ENCODE measurements at places on chromosomes 12 and 14.

GRCh38 chr14:96634481-96634880 is 132.3 kb downstream of the PAPOLA start:
- peak; percentile 3 for DNase-seq

DNA sequence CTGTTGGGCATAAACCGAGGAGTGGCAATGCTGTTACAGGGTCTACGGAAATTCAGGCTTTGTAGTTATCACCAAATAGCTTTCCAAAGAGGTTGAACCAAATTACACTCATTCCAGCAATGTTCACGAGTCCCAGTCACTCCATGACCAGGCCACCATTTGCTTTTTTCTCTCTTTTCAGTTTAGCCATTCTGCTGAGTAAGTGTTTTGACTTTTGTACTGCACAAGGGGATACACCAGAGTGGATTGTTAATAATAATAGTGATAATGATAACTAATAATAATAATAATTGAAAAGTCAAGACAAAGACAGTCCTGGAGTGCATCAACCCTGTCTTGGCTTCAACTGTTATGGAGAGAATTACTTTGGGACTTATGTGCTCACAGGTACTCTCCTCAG is 343.5 kb downstream of the AACS start:
- DNase-seq: no peak

DNA sequence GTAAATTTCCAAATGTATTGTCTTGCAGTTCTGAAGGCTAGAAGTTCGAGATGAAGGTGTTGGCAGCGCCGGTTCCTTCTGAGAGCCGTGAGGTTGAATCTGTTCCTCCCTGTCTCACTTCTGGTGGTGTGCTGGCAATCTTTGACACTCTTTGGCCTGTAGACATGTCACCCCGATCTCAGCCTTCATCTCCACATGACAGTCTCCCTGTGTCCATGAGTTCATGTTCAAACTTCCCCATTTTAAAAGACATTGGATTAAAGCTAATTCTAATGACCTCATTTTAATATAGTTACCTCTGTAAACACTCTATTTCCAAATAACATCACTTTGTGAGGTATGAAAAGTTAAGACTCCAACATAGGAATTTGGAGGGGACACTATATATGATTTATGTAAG is 4.1 kb upstream of the RBM19 start:
- DNase-seq: no peak

GRCh38 chr12:93608313-93608712 is 35.8 kb downstream of the SOCS2 start:
- DNase-seq: no peak

GRCh38 chr12:39846971-39847650 is 227.5 kb upstream of the ABCD2 start:
- DNase-seq: no peak

- no peak for DNase-seq
Observed at GRCh38 chr12:26360062-26360461, 164.7 kb downstream of the SSPN start.

DNA sequence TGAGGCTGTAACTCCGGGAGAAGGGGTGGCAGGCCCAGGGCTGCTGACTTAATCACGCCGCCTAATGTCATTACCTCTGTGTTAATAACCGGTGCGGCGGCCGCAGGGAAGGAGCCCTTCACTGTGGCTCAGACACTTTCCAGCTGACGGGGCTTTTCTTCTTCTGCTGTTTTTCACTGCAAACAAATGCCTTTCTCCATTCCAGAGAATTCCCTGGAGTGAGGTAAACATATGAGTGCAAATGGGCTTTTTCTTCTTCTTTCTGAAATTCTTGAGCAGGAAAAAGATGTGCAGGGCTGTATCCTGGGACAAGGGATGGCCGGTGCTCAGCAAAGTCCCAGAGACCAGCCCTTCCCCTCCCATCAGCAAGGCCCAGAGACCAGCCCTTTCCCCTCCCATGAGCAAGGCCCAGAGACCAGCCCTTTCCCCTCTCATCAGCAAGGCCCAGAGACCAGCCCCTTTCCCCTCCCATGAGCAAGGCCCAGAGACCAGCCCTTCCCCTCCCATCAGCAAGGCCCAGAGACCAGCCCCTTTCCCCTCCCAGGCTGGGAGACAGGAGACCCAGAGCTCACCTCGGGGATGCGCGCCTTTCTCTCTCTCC is 33.4 kb upstream of the FAM181A start:
- no peak for DNase-seq

DNA sequence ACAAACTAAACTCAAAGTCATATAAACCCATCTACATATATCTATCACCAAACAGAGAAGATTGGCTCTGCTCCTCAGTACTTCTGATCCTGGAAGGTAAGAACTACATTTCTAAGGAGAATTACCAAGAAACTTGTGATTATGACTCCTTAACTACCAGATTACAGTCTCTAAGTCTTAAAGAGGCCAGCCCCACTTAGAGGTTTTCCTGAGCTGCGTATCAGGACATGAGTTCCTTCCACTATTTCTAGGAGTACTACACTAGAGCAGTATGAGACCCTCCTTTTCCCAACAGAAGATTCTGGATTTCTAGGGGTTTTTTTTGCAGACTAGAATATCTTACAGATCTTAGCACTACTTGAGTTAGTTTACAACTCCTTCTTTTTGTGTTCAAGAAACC is at the start of gene NOXRED1:
TSS of gene NOXRED1 (minus strand) at position 101 of the 400 bp plus-strand sequence. CDS start 634 bp downstream, outside the sequence.
- no peak for DNase-seq

GRCh38 chr12:131102493-131102931 is 148.8 kb downstream of the ADGRD1 start:
- no peak for DNase-seq

- DNase-seq: no peak
Observed at GRCh38 chr12:115132145-115132544, 448.2 kb upstream of the TBX3 start.

DNA sequence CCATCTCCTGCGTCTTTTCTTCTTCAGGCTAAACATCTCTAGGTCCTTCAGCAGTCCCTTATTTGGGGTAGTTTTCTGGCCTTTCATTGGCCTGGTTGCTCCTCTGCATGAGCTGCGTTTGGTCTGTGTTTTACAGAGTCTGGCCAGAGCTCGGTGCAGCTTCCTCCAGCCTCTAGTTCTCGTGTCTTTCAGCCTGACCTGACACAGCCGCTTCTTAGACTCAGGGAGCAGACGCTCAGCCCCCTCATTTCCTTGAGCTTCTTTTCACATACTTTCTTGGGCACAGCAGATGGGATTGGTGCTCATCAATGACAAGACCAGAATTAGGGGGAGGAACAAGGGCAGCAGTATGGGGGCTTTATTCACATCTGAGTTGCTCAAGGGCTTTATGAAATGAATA is 13.6 kb upstream of the GSG1 start:
- DNase-seq: no peak

DNA sequence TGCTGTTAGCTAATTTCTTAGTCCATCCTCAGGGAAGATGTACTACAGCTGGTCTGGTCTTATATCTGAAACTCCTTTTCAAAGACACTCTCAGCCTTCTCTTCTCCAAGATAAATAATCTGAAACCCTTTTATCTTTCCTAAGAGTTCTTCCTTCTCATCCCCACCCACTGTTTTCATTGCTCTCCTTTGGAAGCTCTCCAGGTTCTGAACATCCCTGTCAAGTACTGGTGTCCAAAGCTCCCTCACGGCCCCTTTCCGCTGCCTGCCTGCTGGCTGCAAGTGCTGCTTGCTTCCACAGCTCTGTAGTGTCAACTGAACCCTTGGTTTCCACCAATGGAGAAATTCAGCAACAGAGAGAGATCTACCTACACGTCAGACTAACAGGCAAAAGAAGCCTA is 6.6 kb upstream of the SLC6A13 start:
- DNase-seq: no peak

DNA sequence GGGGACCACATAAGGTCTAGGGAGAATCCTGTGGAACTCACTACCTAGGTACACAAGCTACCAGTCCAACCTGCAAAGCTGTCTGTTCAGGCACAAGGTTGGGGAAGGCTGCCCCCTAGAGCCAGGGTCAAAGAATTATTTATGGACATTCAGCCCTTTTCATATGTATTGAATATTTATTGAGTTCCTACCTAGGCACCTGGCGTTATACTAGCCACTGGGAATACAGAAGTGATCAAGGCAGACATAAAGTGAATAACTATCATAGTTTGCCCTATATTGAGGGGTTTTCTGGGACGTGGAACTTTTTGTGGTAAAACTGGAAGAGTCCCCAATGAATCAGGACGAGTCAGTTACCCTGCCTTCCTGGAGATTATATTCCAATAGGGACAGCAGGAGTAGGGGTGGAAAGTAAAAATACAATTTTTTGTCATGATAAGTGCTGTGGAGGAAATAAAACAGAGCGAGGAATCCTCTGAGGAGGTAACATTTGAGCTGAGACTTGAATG is 5.8 kb upstream of the SLC48A1 start:
- DNase-seq: peak; percentile 71

GRCh38 chr14:68774771-68775613 is 17.9 kb downstream of the ZFP36L1 start:
- DNase-seq: no peak

- DNase-seq: no peak
Observed at GRCh38 chr14:67967206-67967605, 147.6 kb downstream of the RAD51B start.

- no peak for DNase-seq
Observed at GRCh38 chr14:68501614-68502052, 291.2 kb downstream of the ZFP36L1 start.

DNA sequence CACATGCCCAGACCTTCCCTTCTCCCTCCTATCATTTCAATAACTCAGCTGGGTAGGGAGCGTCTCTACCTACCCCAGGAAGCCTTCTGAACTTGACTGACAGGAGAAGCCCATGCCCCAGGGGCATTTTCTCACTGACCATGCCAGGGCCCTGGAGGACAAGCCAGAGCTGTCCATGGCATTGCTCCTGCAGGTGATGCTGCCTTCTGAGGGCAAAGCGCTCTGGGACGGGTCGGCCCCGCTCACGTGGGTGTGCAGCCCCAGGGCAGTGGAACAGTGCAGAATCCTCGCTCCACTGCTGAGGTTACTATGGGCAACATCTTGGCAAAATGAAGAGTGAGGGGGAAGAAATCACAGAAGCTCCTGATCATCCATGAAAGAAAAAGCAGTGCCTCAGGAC is 28.5 kb upstream of the CIPC start:
- no peak for DNase-seq

DNA sequence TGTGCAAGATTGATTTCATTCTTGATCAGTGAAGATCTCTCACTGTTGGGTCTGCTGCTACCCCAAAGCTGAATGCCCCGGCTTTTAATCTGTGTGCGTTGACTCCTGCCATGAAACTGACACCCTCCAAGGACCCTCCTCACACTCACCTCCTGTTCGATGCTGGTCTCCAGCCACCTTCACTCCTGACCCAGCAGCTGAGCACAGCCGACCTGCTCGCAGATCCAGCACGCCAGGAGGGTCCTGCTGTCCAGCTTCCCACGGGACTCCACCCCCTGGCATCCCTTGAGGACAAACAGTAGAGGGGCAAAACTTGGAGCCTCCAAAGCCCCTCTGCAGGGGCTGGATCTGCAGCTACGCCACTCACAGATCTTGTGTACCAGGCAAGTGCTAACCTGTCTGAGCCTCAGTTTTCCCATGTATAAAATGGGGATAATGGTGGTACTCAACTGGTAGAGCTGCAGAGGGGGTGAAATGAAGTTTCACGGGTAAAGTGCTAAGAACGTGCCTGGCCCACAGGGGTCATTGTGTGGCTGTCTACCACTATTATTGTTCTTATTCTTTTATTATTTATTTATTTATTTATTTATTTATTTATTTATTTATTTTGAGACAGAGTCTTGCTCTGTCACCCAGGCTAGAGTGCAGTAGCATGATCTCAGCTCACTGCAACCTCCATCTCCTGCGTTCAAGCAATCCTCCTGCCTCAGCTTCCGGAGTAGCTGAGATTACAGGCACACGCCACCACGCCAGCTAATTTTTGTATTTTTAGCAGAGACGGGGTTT is 178.0 kb downstream of the PHETA1 start:
- no peak for DNase-seq

- DNase-seq: no peak
Observed at GRCh38 chr12:82411546-82412230, 53.4 kb downstream of the METTL25 start.

GRCh38 chr12:106197906-106198623 is 49.8 kb downstream of the CKAP4 start:
- DNase-seq: no peak

GRCh38 chr14:26993556-26993955 is 395.7 kb upstream of the NOVA1 start:
- DNase-seq: no peak

DNA sequence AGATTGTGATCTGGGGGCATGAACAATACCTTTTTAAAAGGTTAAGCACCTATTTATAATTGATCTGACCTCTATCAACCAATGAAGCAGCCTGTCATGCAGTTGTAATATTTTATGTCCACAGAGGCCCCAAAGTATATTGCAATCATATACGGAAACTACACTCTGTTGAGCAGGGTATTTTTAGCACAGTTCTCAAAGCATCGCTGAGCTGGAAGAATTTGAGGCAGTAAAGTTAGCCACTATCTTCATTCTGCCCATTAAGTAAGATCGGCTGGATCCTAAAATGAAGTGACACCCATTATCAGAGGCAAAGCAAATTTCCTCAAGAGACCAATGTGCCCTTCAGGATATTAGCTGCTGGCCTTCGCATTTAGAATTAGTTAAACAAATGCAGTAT is 47.7 kb upstream of the GRIP1 start:
- no peak for DNase-seq

GRCh38 chr12:41242603-41243002 is 54.5 kb downstream of the PDZRN4 start:
- DNase-seq: no peak

- DNase-seq: no peak
Observed at GRCh38 chr12:50322206-50322605, 38.9 kb upstream of the LIMA1 start.

- no peak for DNase-seq
Observed at GRCh38 chr14:68977718-68978171, 1.4 kb downstream of the ACTN1 start.

DNA sequence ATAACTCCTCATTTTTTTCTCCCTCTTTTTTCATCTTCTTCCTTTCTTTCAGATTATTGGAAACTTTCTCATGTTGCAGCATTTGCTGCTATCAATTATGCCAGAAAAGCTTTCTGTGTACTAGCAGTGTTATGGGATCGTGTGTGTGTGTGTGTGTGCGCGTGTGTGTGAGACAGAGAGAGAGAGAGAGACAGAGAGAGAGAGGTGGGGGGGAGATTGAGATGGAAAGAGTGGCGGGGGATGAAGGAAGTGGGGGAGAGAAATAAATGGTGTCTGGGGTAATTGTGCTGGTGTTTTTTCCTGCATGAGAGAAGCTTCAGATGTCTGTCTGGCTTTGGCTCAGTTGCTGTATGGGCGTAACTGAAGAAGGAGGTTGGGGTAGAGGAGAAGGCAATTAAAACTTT is 268.9 kb downstream of the RAD51B start:
- DNase-seq: no peak

DNA sequence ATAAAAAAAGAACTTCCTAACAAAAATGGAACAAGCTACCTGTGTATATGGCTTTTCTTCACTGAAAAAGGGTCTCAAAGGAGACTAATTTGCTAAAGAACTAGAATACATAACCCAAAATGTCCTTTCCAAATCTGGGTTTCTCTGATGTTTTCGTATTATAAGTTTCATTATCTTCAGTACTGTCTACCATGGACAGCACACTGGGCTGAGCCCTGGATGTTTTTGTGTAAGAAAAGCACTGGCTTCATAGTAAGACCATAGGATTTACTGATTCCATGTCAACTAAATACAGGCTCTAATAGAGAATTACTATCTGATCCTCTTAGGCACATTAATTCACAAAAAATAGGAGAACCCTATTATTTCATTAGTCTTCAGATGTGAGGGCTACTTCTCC is 94.3 kb upstream of the GPHB5 start:
- DNase-seq: no peak

GRCh38 chr12:113207613-113208040 is 13.6 kb upstream of the TPCN1 start:
- no peak for DNase-seq

Data from GM10248 (cell line).